ENCODE measurements at places on chromosomes 12 and 14.

DNA sequence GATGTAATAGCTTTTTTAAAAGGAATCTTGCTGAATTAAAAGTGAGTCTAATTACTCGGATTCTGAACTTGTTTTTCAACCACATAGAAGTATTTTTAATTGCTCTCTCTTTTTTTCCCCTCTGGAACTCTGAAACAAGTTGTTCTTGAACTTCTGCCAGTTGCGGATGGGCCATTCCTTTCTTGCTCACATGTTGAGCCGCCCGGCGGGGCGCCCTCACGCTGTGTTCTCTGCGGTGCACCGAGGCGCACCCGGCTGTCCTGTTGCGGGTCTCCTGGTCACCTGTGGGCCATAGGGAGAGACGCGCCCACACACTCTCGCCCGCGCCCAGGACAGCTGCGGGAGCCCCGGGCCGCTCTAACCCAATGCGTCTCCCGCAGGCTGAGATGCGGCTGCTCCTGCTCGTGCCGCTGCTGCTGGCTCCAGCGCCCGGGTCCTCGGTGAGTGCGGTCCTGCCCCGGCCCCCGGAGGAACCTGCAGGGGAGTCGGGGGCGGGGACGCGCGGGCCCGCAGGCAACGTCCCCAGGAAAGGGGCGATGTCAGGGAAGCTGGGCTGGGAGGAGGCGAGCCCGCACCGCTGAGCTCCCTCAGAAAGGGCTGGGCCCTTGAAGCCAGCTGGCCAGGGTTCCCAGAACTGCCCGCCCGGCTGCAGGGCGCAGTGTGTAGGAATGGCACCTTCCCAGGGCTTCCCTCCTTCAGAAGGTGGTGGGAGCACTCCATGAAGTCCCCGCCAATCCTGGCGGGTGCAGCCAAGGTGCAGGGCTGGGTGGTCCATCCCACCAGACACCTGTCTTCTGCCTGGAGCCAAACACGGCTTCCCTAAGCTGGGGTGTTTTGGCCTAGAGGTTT, 2.3 kb downstream of the PAPLN start:
- no peak for DNase-seq

- no peak for DNase-seq
Observed at GRCh38 chr12:54926246-54926645, 58.3 kb downstream of the TESPA1 start.

DNA sequence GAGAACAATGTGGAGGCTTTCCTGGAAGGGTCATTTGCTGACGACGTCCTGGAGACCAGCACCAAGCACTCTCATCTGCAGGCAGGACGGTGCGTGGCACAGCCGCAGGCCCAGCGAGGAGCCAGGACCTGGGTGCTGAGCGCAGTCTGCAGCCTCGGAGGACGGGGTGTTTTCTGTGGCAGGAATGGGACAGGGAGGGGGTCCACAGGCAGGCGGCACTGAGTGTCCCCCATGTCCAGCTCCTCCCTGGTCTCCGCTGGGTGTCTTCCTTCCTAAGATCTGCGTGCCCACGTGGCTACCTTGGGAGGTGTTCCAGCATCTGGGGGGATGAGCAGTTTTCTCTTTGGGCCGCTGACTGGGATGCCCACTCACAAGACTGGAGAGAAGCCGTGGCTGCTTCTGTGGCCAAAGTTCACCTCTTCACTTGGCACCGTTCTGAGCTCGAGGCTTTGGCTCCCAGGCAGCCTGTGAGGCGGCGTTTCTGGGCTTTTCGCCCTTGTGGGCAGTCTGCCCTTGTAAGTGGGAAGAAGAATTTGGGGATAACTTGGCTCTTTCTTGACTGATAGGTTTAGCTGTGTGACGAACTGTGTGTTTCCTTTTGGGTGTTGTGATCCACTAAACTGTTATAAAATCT, 72.2 kb downstream of the NOC4L start:
- no peak for DNase-seq

GRCh38 chr12:6614513-6615172, 7.5 kb upstream of the CHD4 start:
- no peak for DNase-seq

DNA sequence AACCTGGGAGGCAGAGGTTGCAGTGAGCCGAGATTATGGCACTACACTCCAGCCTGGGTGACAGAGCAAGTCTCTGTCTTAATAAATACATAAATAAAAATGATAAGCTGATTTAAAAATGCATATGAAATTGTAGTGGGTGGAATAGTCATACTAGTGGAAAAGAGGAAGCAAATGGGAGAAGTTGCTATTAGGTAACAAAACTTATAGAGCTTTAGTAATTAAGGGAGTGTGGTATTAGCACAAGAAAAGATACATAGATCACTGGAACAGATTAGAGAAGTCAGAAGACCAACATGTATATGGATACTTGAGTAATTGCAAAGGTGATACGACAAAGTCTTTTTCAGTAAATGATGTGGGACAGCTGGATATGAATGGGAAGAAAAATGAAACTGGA, 26.5 kb downstream of the TECPR2 start:
- DNase-seq = no peak

DNA sequence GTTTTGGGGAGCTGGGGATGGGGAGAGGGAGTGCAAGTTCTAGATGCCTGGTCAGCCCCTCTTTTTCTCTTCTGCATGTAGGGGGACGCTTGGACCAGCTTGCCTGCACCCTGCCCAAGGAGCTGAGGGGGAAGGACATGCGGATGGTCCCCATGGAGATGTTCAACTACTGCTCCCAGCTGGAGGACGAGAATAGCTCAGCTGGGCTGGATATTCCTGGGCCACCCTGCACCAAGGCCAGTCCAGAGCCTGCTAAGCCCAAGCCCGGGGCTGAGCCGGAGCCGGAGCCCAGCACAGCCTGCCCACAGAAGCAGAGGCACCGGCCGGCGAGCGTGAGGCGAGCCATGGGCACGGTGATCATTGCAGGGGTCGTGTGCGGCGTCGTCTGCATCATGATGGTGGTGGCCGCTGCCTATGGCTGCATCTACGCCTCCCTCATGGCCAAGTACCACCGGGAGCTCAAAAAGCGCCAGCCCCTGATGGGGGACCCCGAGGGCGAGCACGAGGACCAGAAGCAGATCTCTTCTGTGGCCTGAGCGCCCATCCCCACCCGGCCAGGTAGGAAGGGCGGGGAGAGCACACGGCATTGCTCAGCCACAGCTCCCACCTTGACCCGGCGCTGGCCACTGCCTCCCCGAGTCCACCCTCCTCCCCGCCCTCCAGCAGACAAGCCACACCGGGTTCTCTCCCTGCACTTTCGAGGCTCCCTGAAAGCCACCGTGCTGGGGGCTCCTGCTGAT, 14.0 kb downstream of the LRTM2 start:
- no peak for DNase-seq

DNA sequence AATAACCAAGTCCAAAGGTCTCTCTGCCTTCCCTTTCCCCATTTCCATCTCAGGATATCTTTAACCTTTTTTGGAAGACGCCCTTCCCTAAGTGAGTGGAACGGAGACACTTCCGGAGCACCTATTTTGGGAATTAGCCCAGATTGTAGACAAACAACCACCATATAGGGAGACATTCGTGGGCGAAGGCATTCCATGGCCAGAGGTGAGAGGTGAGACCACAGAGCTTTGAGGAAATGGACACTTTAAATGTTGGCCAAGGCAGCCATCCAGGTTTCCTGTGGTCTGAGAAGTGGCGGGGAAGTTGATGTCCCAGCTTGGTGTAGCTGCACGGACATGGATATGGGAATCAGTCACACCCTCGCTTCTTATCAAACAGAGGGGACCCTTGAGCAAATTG, 69.4 kb upstream of the BDKRB2 start:
- no peak for DNase-seq

DNA sequence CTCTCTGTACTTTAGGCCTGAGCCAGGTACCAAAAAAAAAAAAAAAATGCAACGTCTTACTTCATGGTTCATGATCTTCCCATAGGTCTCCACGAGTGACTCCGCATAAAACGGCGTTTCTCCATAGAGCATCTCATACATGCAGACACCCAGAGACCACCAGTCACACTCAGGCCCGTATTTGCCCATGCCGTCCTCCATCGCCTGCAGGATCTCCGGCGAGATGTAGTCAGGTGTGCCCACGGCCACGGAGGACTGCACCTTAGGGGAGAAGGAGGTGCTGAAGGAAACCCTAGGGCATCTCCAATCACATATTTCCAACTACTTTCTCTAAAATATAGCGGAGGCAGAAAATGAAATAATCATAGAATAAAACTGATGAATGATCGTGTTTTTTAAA, 61.0 kb downstream of the AMN start:
- no peak for DNase-seq

- no peak for DNase-seq
Observed at GRCh38 chr14:94345344-94346064, 22.4 kb upstream of the SERPINA6 start.

DNA sequence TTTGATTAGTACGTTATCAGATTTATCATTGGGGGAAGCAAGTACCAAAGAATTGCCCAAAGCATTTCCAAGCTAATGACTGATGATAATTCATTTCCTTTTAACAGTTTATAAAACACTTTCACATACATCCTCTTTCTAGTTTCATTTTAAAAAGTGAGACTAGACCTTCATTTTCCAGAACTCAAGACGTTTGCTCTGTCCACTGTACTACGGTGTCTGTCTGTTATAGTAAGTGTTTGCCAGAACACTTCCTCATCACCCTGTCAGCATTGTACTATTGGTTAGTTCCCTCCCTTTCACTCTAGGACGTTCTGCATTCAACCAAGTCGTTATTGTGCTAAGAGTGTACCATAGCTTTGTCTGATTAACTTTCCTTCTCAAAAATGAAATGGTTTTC, 81.7 kb upstream of the TMEM263 start:
- no peak for DNase-seq

- DNase-seq = no peak
Observed at GRCh38 chr14:85599939-85600338, 70.0 kb downstream of the FLRT2 start.

DNA sequence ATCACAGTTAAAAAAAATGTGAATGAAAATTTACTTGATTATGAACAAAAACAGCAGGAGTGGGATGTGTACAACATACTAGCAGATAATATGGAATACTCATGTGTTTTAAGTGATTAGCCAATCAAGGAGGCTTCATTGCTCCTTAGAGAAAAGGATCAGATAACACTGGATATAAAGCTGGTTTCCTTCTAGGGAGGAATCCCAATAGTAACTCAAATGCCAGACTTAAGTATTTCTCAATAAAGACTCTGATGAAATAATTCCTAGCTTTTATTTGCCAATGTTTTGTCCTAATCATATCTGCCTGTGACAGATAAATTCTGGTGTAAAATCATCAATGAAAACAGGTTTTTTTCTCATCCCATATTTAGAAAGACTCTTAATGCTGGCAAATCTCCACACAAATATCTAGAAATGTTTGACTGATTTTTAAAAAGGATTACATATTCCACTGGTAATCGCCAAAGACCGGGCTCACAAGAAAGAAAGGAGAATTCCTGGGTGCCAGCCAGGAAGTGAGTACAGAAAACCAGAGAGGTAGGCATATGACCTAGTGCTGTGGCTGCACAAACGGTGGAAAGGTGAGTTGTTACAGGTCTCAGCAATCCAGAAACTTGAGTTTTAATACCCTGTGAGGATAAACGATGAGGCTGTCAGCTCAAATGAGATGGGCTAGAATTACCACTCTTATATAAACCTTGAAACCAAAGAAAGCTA, 108.6 kb upstream of the TTC7B start:
- no peak for DNase-seq

DNA sequence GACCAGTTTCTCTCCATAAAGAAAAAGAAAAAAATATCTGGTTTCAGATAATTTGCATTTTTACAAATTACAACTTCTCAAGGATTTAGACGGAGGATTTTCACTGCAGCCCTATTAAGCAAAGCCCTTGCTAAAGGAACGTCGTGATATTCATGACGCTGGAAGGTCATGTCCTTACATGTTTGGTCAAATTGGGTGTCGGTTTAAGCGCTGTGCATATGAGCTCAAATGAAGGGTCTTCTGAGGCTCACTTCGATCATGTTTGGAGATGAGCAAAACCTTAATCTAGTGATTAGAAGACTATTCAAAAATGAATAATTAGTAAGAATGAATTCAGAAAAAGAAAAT, 67.3 kb upstream of the USP15 start:
- DNase-seq = no peak

DNA sequence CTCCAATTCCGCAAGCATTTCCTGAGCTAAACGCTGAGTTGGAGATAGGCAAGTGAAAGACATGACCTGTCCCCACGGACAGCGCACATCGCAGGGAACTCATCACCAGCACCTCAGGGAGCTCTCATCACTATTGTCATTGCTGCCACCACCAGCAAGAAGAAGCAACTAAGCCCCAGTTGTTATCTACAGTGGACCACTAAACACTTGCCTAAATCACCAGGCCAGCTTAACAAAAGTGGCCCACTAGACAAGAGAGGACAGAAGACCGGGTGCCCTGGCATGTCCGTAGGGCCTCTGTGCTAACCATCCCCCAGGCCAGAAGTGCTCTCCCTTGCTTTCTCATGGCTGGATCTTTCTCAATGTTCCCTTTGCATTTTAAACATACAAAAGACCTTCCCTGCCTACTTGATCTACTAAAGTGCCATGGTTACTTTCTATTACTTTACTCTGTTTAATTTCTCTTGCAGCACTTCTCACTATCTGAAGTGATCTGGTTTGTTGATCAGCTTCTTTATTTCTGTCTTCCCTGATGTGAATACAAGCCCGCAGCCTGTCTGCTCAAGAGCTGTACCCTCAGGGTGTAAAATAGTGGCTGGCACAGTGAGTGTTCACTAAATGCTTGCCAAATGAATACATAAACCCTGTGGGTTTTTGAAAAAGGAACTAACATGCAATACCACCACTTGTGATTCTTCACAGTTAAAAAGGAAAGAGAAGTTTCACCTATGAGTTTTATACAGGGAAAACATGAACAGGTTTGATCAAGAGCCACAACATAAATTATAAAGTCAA, 60.9 kb upstream of the RFLNA start:
- no peak for DNase-seq

DNA sequence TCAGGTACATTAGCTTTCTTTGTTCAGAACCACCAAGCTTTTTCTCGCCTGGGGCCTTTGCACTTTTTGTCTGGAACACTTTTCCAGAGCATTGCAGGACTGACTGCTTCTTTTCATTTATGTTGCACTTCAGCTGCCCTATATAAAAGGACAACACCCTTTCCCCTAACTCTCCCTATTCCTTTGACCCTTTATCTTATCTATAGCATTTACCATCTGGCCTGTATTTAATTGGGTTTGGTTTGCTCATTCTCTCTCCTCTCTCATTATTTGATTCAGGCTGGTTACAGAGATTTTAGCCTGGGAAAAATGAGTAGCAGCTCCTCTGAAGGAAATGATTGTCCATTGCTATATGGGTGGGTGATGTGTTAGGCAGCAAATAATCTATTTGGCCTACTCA, 165.4 kb downstream of the KICS2 start:
- no peak for DNase-seq

DNA sequence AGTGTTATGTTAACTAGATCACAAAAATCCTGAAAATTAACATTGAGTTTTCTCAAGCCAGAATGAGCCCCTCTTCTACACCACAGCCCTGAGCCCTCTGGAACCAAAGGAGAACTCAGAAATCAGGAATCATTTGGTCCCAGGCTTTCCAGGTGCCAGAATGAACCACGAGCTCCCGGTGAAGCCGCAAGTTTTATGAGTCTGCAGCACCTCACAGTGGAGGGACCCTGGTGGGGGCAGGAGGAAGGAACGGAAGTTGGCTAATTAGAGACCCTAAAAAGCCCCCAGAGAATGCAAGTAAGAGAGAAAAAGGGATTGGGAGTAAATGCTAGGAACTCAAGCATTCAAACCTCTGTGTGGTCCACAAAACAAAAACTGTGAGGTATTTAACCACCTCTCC, 52.9 kb upstream of the BCL2L14 start:
- DNase-seq = no peak

All from activated CD4-positive, CD25-positive, alpha-beta regulatory T cell treated with anti-CD3 and anti-CD28 coated beads, Interleukin-2, amount 50 U/mL, for 16 hours (primary cell).